ENCODE measurements at places on chromosomes 16 and 17.

DNA sequence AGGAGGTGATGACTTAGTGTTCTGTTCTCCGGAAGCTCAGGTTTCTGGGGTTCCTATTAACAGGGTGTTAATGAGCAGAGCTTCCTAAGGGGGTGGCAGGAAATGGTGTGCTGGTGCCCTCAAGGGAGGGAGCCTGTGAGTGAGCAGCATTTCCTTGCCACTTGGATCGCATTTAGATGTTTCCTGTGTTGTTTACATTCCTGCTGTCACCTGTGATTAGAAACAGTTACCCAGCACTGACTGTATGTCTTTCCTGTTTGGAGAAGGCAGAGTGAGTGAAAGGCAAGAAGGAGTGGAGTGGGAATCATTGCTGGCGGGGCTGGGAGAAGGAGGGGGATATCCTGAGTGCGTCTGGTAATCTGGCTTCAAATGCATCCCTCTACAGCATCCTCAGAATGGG is 214.6 kb downstream of the CCDC182 start:
- DNase-seq, result no peak

DNA sequence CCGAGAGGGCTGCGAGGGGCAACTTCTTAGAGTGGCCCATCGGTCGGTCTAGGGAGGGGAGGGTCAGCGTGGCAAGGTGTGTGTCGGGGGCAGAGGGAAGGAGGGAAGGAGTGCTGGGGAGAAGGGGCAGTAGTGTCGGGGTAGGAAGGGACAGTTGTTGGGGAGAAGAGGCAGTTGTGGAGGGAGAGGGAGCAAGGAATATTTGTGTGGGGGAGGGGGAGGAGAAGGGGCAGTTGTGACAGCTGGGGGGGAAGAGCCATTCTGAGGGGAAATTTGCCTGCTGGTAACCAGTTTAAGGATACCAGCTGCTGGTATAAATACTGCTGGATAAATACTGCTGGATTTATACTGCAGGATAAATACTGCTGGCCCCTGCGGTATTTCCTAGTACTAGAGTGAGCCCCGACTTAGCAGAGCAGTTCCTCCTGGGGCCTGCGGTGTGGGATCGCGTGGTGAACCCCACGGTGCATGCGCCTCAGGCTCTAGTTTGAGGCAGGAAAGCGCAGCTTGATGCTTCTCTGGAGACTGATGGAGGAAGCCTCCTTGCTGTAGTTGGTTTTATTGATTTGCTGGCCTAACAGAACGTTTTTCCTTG is 309 bp downstream of the DNAH2 start:
- DNase-seq, result no peak

DNA sequence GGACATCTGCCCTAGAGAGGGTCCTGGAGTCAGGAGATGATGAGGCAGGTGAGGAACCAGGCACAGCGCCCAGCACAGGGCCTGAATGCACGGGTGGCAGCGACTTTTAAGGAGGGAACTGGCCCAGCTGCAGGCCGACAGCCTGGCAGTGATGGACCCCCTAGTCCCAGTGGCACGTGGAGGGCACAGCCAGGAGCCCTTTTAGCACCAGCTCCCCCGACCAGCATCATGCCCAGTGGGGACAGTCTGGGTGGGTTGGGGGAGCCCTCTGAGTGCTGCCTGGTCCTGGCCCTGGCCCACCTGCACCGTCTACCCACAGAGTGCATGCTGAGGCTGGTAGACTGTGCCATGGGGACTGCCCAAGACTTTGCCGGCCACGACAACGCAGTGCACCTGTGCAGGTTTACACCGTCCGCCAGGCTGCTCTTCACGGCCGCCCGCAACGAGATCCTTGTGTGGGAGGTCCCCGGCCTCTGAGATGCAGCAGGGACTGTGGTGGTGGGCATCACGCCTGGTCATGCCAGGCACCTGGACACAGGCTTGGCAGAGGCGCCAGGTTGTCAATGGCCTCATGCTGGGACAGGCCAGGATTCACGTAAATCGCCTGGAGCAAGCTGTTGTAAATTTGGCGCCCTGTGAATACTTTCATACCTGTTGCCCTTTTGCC is 686 bp upstream of the RHOT2 start:
- DNase-seq, result no peak

DNA sequence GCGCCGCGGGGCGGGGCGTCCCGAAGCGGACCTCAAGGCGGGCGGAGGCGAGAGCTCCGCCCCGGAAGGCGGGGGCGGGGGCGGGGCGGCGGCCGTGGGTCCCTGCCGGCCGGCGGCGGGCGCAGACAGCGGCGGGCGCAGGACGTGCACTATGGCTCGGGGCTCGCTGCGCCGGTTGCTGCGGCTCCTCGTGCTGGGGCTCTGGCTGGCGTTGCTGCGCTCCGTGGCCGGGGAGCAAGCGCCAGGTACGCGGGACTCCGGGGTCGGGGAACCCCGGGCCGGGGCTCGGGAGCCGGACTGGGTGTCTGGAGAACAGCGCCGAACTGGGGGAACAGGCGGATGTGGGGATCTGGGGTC is at the start of gene TNFRSF12A:
TSS of gene TNFRSF12A (plus strand) at position 122 of the 357 bp plus-strand sequence. CDS start at position 152, 30 bp downstream.
- DNase-seq, result no peak

DNA sequence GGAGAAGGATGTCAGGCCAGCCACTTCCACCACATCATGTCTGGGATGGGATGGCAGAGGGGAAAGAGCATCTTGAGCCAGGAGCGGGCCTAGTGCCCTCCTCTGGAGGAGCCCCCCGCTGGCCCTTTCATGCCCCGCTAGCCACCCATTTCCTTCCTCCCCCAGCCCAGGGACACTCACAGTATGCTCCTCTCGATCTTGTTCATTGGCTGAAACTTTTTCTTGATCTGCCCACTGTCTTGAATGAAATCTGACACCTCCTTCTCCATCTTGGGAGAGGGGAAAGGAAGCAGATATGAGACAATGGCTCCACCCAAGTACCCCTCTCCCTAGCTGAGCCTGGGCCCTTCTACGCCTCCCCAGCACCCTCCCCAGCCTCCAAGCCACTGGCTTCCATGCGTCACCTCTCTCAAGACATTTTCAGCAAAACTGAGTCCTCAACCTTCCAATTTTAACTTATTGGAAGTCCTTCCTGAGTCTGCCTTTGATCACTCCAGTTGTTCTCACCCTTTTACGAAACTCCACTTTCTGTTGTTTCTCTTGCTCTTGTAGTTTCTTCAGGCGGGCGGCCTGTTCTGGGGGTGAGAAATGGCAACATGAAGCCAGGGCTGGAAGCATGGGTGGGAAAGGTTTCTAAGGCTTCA is 7.2 kb downstream of the SPAG7 start:
- no peak for DNase-seq

GRCh38 chr16:31501966-31502348 is 6.2 kb downstream of the RUSF1 start:
- no peak for DNase-seq

- DNase-seq, result peak; percentile 81
Measured at GRCh38 chr17:31842195-31843069, 16.6 kb downstream of the COPRS start.

DNA sequence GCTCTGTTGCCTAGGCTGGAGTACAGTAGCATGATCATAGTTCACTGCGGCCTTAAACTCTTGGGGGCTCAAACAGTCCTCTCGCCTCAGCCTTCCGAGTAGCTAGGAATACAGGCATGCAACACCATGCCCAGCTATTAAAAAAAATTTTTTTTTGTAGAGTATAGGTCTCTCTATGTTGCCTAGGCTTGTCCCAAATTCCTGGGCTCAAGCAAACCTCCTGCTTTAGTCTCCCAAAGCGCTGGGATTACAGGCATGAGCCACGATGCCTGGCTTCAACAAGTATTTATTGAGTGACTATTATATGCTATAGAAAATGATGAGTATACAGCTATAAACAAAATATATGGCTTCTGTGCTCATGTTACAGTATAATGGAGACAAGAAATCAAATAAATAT is 66.7 kb upstream of the C17orf78 start:
- no peak for DNase-seq

- no peak for DNase-seq
Measured at GRCh38 chr16:8961811-8962390, 1.8 kb downstream of the USP7 start.
